ENCODE measurements at places on chromosomes 2 and 18.

- DNase-seq = no peak
Observed at GRCh38 chr2:105737980-105738657, 6.6 kb upstream of the NCK2 start.

DNA sequence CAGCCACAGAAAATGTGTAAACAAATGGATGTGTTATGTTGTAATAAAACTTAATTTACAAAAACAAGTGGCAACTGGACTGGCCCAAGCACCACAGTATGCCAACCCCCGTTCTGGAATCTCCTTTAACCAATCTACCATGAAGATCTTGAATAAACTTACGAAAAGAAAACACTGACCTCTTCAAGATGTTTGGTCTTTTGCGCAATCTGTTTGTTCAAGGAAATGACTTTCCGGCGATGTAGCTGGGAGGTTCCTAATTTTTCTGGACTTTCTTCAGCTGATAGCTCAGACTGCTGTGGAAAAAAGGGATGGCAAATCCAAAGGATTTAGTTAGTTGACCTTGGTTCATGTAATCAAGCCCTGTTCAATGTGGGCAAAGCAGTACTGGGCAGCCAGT is 55.7 kb downstream of the CCDC93 start:
- no peak for DNase-seq

DNA sequence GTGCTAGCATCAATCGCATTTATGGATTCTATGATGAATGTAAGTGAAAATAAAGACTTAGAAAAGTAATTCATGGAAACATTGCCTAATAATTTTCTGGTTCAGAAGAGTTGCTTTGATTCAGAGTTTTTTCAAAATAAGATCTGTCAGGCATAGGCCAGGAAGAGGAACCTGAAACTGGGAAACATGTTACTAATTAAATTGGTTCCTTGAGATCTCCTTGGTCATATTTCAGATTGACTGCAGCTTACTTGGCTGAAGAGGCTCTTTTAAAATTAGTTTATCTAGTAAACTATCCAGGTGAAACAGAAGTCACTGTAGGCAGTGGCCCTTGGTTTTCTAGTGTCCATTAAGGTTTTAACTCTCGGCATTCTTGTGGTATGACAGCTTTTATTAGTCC is 27.4 kb downstream of the PPP1CB start:
- DNase-seq = no peak

DNA sequence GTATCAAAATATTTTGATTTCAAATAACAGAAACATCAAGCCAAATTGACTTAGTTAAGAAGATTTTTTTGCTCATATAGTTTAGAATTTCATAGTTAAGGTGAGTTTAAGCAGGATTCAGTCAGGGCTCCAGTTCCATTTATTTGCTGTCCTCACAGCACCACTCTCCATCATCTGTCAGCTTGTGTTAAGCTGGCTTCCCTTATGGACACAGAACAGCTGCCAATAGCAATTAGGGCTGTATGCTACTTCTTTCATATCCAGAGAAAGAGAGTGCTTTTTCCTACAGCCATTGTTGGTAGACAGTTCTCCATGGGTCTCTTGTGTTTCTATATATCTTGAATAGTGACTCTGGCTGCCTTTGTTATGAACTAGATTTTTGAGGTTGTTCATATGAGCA is 95.4 kb upstream of the CYP20A1 start:
- no peak for DNase-seq

- DNase-seq = no peak
Observed at GRCh38 chr18:70822691-70823090, 533.8 kb downstream of the SOCS6 start.

DNA sequence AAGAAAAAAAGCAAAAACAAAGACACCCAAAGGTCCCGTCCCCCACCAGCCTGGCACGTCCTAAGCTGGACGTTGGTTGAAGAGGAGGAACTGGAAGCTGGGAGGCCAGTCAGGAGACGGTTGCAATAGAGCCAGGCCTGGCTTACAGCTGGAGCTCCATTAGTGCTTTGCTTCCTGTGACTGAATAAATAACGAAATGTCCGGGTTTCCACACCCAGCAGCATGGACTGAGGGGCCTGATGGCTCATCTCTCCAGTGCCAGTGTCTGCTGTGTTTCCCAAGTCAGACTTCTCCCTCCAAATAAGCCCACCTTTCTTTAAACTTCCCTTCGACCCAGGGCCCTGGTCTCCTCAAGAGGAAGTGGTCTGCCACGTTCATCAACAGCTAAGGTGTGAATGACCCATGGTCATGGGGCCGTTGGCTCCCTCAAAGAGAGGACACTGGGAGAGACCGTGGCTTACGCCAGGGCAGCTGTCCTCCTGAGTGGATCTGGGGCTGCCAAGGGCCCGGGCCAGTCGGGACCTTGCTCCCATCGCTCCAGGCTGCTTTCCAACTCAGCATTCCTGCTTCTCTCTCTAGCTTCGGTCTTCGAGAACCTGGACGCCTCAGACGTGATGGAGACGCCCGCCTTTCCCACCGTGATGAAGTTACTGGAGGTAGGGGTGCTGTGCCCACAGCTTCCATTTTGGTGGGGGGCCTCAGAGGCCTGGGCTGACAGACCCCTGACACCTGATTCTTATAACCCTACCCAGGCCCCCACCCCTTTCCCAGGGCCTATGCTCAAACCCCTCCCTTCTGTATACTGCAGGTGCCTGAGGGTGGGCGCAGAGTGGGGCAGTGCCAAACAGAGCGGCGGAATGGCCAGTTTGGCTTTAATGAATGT is 44.9 kb downstream of the MYO7B start:
- no peak for DNase-seq

DNA sequence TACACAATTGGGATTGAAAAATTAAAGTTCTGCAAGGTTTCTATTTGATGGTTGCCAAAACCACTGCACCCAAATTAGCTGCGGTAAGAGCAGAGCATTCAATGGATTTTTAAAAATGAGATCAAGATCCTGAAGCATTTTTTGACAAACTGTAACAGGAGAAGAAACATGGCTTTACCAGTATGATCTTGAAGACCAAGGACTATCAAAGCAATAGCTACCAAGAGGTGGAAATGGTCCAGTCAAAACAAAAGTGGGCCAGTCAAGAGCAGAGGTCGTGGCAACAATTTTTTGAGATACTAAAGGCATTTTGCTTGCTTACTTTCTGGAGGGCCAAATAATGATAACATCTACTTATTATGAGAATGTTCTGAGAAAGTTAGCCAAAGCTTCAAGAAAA is 186.8 kb downstream of the RDH14 start:
- no peak for DNase-seq

DNA sequence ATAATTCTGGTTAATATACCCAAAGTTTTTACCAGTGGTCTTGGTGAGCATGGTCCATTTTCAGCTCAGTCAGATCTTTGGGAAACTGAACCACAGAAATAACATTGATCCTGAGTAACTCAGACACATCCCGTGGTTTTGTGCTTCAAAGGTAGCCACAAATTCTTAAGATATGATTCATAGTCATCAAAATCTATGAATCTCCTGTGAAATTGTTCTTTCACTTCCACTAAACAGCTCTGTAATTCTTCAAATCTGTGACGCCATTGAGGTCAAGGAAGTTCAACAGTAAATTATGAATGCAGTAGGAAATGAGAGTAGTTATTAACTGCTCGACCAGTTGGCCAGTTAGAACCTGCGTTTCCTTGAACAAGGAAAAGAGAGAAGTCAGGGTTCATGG is 147.3 kb downstream of the IRS1 start:
- DNase-seq = no peak

DNA sequence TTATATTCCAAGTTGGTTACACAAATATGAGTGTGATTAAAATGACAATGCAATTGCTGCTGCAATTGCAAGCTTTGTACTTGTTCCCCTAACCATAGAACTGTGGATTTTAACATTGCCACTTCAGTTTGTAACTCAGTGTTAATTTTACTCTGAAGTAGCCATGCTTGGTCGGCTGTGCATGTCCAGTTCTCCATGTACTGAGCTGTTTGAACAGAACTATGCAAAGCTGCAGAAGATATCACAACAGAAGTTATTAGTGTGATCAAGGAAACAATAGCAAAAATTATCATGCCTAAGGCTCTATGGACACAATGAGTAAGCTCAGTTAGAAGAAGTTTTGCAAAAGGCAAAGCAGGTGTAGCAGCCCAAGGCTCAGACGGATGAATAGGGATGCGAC is 45.3 kb downstream of the CXCR4 start:
- DNase-seq = no peak

GRCh38 chr2:101729521-101730190 is 32.1 kb downstream of the MAP4K4 start:
- DNase-seq = no peak

DNA sequence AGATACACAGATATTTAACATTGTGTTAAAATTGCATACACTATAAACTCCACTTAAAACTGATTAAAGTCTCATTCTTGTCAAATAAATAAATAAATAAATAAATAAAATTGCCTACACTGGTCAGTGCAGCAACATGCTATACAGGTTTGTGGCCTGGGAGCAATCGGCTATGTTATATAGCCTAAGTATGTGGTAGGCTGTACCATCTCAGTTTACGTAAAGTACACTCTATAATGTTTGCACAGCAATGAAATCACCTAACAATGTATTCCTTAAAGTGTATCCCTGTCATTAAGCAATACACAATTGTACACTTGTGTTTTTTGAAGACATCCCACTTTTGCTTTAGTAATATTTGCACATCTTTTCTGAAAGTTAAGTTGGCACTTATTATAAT is 337.7 kb upstream of the SETBP1 start:
- DNase-seq = no peak

DNA sequence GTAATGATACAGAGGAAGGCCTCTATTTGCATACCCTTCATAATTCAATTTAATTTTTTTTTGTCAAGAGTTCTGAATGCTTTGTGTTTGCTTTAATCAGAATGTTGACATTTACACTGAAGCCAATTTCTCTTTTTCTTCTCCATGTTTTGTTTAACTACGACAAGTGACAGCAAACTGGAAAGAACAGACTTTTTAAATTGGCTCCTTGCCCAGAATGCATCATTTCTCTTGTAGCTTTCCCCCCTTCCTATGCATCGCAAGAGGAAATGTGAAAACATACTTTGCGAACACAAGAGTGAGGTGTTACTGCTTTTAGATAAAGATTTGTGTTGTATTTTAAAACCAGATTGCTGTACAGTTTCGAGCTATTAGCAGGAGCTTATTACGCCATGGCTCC is 955.2 kb upstream of the CELF4 start:
- DNase-seq = no peak

- DNase-seq = no peak
Observed at GRCh38 chr2:224141304-224141703, 102.2 kb upstream of the SERPINE2 start.

GRCh38 chr2:85796341-85797262 is 42.8 kb downstream of the ATOH8 start:
- DNase-seq = no peak

DNA sequence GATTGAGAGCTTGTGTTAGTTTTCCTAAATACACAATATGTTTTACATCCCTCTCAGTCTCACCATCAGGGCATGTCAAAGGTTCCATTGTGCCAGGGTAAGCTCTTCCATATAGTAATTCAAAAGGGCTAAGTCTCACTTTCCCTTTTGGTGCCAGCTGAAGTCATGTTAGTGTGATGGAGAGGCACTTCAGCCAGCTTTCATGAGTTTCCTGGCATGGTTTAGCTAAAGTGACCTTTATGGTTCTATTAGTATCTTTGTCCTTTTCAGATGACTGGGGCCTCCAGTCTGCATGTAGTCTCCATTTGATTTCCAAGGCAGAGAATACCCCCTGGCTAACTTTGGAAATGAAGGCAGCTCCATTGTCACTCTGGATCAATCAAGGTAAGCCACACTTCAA is 27.2 kb downstream of the NAT8 start:
- DNase-seq = no peak

- no peak for DNase-seq
Observed at GRCh38 chr2:29361231-29361630, 246.0 kb downstream of the CLIP4 start.

- DNase-seq = peak; percentile 85
Observed at GRCh38 chr2:677056-677958, at the start of gene TMEM18. TSS of gene TMEM18 (minus strand) at chr2:677406. CDS start at chr2:677345, 61 bp downstream.

DNA sequence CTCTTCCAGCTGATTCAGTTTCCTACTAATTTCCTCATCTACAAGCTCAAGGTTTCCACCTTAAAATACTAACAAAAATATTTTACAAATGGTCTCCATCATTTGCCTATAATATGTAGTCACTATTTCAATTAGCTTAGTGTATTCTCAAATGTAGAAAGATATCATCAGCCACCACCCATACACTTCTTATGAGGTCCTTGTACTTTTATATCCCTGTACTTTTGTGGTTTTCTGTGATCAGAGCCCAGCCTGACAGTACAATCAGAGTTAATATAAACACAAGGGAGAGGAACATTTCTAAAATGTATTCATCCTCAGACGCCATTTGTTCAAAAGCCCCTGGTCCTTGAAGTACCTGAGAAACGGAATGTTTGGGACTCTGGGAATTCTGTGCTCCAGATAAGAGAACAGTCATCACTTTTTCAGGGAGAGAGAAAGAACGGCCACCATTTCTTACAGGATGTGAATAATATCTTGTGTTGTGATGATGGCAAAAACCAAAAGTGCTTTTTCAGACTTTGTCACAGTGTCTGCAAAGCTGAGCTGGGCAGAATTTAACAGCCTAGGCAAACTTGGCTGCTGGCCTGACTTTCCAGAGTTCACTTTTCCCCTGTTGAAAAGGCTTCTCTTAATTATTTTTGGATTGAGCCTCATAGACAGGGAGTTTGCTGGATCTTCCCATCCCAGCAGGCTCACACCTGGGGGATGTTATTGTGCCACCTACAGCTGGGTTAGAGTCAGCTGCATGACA is 361.7 kb upstream of the ACVR2A start:
- DNase-seq = no peak

DNA sequence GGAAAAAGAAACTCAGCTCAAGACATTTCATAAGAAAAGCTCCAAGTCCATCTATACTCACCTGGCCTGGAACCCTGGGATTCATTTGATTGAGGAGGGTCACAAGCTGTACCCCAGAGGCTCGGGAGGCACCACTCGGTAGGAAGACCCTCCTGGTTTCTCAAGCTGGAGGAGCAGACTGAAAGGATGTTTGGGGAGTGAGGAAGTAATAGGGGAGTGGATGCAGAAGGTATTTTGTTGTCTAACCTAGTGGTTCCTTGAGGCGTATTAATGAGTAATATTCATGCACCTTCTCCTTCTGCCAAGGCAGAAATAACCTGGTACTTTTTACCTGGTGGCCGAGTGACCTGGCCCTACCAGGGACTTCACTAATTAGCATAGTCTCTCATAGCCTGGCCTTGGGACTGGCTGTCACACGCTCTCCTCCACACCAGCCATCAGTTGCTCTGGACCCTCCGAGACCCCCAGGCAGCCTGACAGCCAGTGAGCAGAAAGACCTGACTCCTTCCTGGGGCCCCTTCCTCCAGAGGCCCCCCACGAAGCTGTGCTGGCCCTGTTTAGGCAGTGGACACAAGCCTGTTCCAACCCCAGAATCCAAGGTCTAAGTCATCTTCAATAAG is 161.4 kb downstream of the BCL2 start:
- no peak for DNase-seq

GRCh38 chr2:160271171-160272086 is 71.4 kb upstream of the ITGB6 start:
- no peak for DNase-seq

DNA sequence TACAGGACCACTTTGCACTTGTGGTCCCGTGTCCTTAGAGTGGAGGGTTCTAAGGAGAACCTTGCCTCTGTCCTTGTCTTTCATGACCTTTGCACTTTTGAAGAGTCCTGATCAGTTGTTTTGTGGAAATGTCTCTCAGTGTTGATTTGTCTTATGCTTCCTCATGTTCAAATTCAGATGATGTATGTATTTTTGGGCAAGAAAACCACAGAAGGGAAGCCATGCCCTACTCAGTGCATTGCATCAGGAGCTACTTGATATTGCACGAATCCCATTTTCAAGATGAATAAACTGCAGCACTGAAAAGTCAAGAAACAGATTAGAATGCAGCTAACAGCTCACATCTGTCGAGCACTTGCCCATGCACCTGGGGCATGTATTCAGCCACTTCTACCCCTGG is 152.2 kb downstream of the INHBB start:
- no peak for DNase-seq
